ENCODE measurements at places on chromosomes 7 and 10. TPM values are rescaled to one million over a fixed set of nuclear protein-coding genes. Genes with fewer than 3 reads are reported as not detected.

GRCh38 chr7:96224685-96225084 lies 97.2 kb downstream of the SLC25A13 start:
- H3K27me3 ChIP-seq, result no peaks in the 10 kb centered on the region
- peaks cover 8% of the 10 kb centered on the region for H3K36me3 ChIP-seq
- H3K27ac ChIP-seq, result no peak overlapping the region
- DNase-seq, result peak; percentile 32
- no peak overlapping the region for H3K4me3 ChIP-seq

GRCh38 chr10:24722676-24723385 lies 856 bp downstream of the ARHGAP21 start:
- peak; percentile 2 for DNase-seq
- H3K36me3 ChIP-seq, result no peaks in the 10 kb centered on the region
- peak overlapping the region; percentile 82 for H3K4me3 ChIP-seq
- H3K4me1 ChIP-seq, result peaks cover 44% of the 10 kb centered on the region
- peak overlapping the region; percentile 64 for H3K27ac ChIP-seq

DNA sequence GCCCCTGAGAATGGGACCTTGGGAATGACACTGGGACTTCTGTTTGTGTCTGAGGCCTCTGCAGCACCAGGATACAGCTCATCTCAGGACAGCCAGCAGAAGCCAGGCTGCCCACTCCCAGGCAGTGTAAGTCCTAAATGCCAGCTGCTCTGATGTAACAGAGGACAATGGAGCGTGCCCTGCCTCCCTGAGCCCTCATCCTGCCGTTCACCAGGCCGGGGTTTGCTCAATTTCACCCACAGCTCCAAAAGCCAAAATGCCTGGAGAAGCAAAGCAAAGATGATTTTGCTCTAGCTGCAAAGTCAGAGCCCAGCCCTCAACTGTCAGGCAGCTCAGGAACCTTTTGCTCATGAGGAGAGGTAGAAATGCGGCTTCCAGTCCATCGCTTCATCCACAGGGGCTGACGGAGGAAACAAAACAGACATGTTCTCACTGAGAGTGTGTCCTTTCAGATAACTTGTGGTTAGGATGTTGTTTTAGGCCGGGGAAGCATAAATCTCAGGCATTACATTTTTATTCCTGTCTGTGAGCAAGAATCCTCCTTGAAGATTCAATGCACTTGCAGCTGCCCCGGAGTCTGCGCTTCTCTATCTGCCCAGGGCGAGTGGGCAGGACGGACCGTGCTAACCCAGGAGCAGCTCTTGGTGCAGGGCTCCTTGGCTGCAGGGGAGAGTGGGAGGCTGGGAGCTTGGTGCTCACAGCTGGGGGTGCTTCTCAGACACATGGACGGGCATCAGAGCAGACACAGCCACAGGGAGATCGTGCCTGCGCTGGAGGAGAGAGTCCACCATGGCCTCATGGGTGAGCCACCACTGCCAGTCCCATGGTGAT lies 83.2 kb upstream of the CHST15 start:
- H3K4me1 ChIP-seq, result no peaks in the 10 kb centered on the region
- no peak for DNase-seq
- no peak overlapping the region for H3K27ac ChIP-seq
- H3K27me3 ChIP-seq, result peaks cover 16% of the 10 kb centered on the region

DNA sequence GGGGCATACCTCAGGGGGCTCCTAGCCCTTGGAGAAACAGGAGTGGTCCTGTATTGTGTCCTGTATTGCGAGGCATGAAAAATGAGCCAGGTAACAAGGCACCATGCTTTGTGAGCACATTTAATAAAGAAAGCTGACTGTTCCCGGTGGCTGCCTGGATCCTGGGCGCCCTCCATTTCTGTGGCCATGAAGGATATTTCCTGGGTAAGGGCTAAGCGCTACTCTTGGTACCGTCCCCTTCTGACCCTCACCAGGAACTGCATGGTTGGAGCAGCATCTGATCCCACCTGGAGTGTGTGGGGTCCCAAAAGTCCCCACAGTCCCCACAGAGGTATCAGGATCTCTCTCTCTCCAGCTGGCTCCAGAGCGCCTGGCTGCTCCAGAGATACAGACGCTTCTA lies 139.5 kb downstream of the MAPK8 start:
- DNase-seq, result no peak
- H3K4me1 ChIP-seq, result no peaks in the 10 kb centered on the region
- no peak overlapping the region for H3K27ac ChIP-seq
- H3K27me3 ChIP-seq, result no peaks in the 10 kb centered on the region
- H3K4me3 ChIP-seq, result no peak overlapping the region
- no peaks in the 10 kb centered on the region for H3K36me3 ChIP-seq

DNA sequence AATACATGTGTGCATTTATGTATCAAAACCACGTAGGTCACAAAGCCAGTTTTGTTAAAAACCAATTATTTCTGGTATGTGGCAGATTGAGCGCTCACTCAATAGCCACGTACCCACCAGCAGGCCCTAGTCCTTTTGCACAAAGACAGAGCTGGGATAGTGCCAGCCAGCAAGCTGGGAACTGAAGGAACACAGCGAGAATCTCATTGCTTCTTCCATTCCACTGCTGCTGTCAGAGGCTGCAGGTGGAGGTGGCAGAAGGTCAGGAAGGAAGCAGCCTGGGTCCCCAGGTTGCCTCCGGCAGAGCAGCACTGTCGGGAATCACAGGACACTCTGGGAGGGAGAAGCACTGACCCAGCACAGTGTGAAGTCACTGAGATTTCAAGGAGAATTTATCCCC lies 385.5 kb upstream of the PFKP start:
- H3K4me1 ChIP-seq, result no peaks in the 10 kb centered on the region
- no peak for DNase-seq
- H3K27ac ChIP-seq, result no peak overlapping the region
- no peaks in the 10 kb centered on the region for H3K27me3 ChIP-seq

DNA sequence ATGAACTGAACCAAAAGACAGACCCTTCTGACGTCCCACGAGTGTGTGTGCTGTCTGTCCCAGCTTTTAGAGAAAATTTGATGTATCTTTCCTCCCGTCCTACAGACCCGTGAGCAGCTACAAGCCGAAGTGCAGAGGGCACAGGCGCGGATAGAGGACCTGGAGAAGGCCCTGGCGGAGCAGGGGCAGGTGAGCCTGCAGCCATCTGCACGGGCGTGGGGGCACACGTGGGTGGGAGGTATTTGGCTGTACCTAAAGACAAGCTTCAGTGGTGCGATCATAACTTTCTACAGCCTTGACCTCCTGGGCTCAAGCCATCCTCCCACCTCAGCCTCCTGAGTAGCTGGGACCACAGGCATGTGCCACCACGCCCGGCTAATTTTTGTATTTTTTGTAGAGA lies 41.7 kb upstream of the DPYSL4 start:
- H3K36me3 ChIP-seq, result no peaks in the 10 kb centered on the region
- no peak overlapping the region for H3K4me3 ChIP-seq
- H3K4me1 ChIP-seq, result no peaks in the 10 kb centered on the region
- H3K27ac ChIP-seq, result no peak overlapping the region
- no peak for DNase-seq

- H3K36me3 ChIP-seq, result peaks cover 25% of the 10 kb centered on the region
- peaks cover 83% of the 10 kb centered on the region for H3K4me1 ChIP-seq
- H3K27ac ChIP-seq, result peak overlapping the region; percentile 87
- DNase-seq, result peak; percentile 12
- H3K27me3 ChIP-seq, result no peaks in the 10 kb centered on the region
- H3K4me3 ChIP-seq, result peak overlapping the region; percentile 76
Measured at GRCh38 chr10:46020344-46020657, 10.1 kb downstream of the NCOA4 start.

The CDH23 gene
- polyA plus RNA-seq, result 8.2 TPM

The RTKN2 gene
- polyA plus RNA-seq, result 0.08 TPM

The LRIT1 gene
- not detected for polyA plus RNA-seq
